ENCODE measurements at places on chromosomes 1 and 21.

DNA sequence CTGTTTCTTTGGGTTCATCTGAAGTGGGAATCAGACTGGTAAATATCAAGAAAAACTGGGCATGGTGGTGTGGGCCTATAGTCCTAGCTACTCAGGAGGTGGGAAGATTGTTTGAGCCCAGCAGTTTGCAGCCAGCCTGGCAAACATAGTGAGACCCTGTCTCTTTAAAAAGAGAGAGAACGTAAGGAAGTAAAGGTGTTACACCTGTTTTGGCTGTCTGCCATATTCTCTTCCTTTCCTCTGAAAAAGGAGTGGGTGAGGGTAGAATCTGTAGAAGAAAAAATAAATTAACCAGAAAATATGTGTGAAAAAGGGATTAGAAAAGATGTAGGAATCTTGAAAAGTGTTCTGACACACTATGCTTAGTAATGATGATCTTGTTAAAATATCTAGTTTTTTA is 20.0 kb downstream of the AHCYL1 start:
- DNase-seq = no peak

GRCh38 chr21:45539046-45539795 is 3.0 kb downstream of the SLC19A1 start:
- peak; percentile 83 for DNase-seq

DNA sequence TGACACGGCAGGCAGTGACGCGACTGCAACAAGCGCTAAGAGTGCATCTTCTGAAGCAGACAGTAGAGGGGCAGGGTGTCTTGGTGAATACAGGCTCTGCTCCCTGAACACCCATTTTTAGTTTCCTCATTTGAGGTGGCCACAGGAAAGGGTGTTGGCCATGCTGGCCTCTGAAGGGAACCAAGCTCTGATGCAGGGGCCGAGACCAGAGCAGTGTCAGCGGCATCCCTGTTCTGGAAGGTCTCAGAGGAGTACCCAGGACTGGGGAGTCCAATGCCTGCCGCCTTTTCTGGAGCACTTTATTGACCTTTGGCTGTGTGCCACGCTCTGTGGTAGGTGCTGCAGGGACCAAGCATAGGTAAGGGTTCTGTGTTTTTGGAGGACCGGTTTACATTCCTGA is 100.4 kb downstream of the KCNJ6 start:
- no peak for DNase-seq

GRCh38 chr1:115400891-115401290 is 62.8 kb upstream of the NGF start:
- DNase-seq = no peak

- DNase-seq = no peak
Observed at GRCh38 chr1:29931477-29932175, 695.3 kb downstream of the PTPRU start.

GRCh38 chr21:31671931-31672330 is 12.4 kb downstream of the SOD1 start:
- DNase-seq = no peak

GRCh38 chr1:159791031-159791430 is 10.3 kb downstream of the DUSP23 start:
- DNase-seq = no peak

DNA sequence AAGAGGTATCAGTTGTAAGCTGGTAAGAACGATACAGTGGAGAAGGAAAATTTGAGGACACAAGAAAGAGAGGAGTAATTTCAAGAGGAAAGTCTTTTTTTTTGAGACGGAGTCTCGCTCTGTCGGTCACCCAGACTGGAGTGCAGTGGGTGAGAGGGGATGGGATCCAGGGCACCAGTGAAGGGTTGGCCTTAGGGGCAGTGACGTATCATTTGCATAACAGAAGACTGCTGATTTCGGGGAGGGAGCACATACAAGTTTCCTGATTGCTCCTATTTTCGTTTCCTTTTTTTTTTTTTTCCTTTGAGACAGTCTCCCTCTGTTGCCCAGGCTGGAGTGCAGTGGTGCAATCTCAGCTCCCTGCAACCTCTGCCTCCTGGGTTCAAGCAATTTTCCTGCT is 4.2 kb downstream of the S100A13 start:
- no peak for DNase-seq

DNA sequence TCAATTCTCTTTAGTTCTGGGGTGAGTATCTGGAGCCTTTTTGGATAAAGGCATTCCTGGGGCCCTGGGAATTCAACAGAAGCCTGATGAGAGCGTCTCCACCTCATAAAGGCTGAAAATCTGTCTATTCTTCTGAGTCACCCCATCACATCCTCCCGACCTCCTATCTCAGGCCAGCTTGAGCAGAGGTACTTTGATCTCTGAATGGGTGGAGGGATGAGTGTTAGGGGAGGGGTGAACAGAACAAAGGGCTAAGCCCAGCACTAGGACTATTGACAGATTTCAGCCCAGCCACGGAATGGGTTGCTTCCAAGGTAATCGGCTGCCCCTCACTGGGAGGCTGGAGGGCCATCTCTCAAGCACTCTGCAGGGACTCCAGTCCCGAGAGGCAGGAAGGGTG is 2.5 kb upstream of the MYBPH start:
- DNase-seq = no peak

All from lower leg skin (tissue), 4 donors.